ENCODE measurements at places on chromosomes 5 and 9.

- DNase-seq = no peak
Observed at GRCh38 chr5:32278406-32278805, 34.3 kb downstream of the MTMR12 start.

- no peak for DNase-seq
Observed at GRCh38 chr9:118330191-118330986, 626.2 kb downstream of the TLR4 start.

DNA sequence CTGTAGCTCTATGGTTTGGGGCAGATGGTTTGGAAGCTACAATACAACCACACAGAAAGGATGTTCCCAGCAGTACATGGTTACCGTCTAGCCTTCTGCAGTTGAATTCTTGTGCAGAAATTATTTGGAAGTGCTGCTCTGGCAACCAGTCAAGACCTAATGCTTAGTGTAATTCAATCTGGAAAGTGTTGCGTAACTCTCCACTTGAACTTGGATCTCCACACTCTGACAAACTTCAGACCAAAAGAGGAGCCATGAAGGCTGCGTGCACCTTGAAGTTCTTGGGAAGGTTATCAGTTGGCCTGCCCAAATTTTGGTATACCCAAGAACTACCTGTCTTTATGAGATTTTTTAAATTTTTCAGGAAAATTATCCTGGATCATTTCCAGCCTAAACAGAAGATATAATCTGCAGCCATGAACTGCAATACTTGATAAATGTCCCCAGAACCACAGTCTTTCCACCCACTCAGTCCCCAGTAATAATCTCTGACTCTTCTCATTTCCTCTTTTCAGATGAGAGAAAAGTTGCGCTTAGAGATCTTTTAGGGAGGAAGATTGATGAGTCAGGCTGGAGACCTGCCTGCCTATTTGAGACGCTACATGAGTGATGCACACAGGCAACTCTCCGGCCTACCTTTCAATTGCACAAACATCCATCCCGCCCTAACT, 159.9 kb downstream of the FANCC start:
- peak; percentile 96 for DNase-seq

DNA sequence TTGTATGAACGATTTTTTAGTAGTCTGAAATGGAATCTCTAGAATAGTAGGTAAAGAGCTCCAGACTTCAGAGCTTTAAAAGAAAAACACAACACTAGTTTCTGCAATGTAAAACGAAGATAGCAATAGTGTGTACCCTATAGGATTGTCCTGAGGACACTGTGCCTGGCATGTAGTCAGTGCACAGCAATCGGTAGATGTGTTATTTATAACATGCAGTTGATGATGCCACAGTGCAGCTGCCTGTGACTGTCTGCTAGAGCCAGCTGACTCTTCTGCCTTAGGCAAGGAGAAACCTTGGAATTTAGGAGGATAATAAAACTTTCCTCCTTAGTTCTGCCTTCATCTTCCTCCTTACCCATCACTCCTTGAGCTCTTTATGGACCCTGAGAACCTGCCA, 27.7 kb upstream of the TMOD1 start:
- DNase-seq = no peak

- no peak for DNase-seq
Observed at GRCh38 chr9:96115836-96116235, 186.1 kb downstream of the HSD17B3 start.

- no peak for DNase-seq
Observed at GRCh38 chr5:40410231-40410861, 269.4 kb upstream of the PTGER4 start.

DNA sequence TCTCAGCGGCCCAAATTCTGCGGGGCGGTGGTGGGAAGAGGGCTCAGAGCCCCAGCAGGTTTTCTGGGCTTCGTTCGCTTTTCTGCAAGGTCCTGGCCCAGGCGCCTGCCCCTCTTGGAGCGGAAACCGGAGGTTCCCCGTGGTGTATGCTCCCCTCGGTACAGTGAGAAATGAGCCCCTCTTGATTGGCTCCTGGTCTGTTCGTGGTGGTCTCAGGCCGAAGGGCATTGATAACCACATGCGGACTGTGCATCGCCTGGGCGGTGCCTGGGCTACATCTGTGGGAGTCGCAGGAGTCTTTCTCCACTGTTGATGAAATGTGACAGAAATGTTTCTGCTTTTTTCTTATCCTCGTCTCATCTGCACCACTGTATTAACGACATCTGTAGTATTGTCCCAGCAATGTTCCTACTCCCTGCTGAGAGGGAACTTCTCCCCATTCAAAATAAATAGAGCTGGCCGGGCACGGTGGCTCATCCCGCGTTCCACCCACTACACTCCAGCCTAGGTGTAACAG, 682 bp downstream of the MAN1B1 start:
- no peak for DNase-seq

DNA sequence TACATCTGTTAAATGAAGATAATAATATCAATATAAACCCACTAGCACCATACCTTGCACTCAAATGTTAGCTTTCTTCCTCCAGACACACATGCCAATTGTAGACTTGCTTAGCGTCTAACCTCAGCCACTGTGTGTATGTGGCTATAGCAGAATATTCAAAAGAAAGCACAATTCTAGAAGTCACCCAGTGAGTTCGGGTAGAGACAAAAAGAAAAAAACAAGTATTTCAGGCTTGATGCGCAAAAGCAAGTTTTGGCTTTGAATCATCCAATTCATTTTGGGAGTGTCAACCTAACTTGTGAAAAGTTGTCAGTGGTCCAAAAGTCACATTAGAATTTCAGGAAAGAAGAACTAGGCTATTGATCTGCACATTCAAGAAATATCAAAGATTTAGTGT, 167.4 kb downstream of the PRELID2 start:
- no peak for DNase-seq

- DNase-seq = no peak
Observed at GRCh38 chr5:180960209-180960608, 28.4 kb upstream of the BTNL3 start.

DNA sequence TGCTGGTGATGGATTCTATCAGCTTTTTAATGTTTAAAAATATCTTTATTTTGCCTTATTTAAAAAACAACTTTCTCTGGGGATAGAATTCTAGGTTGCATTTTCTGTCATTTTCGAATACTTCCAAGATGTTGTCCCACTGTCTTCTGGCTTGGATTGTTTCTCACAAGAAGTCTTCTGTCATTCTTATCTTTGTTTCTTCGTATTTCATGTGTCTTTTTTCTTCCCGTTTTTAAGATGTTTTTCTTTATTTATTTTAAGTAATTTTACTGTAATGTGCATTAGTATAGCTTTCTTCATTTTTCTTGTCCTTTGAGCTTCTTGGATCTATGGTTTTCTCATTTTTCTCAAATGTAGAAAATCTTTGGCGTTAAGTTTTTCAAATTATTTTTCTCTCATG, 19.1 kb downstream of the STX17 start:
- no peak for DNase-seq

DNA sequence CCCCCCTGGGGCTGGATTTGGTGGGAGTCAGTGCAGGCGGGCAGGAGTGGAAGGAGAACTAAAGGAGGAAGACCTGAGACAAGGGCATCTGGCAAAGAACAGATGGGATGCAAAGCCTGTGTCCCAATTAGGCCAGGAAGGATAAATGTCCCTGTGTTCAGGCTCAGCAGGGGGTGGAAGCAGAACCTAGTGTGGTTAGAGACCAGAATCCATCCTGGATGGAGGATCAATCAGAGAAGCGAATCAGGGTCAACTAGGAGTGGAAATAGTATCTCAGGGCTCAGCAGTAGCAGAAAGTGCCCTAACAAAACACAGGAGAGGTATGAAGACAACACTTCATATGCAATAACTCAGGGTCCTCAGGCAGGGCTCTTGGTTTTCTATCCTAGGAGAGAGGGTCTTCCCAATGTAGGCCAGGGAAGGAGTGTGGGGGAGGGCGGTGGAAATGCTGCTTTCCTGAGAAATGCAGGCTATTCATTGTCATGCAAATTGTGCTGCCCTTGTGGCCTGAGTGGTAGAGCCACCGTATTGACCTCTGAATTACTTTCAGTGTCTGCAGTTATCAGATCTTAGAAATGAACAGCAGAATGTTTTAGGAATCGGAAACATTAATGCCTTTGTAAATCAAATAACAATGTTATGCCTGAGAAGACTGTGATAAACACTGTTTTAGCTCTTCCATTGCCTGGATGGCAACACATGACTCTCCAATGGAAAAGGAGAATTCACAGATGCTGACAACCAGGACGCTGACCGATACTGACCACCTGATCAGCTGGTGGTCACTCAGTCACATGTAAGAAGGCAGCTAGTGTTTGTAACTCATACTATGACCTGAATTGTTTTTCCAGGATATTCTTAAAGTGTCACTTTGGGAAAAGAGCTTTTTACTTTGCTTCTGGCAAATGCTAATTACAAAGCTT, 323.6 kb downstream of the SEMA5A start:
- no peak for DNase-seq

GRCh38 chr9:126663661-126664072, 49.9 kb downstream of the LMX1B start:
- DNase-seq = no peak

DNA sequence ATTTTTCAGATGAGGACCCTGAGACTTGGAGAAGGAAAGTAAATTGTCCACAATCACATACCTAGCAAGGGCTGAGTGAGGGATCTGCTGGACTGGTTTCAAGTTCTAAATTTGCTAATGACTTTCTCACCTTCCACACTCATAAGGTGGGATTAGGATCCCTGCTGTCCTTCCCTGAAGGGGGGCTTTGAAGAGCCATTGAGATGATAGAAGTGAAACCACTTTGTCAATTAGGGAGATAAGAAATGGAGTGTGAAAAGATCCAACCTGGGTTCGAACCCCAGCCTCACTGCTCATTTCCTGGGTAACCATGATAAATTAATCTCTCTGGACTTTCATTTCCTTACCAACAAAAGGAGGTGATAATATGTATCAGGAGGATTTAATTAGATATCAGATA, 32.7 kb upstream of the FOXE1 start:
- no peak for DNase-seq

GRCh38 chr9:89482056-89482851, 15.7 kb downstream of the SEMA4D start:
- DNase-seq = no peak

GRCh38 chr5:6586647-6587042, 46.2 kb downstream of the NSUN2 start:
- no peak for DNase-seq

DNA sequence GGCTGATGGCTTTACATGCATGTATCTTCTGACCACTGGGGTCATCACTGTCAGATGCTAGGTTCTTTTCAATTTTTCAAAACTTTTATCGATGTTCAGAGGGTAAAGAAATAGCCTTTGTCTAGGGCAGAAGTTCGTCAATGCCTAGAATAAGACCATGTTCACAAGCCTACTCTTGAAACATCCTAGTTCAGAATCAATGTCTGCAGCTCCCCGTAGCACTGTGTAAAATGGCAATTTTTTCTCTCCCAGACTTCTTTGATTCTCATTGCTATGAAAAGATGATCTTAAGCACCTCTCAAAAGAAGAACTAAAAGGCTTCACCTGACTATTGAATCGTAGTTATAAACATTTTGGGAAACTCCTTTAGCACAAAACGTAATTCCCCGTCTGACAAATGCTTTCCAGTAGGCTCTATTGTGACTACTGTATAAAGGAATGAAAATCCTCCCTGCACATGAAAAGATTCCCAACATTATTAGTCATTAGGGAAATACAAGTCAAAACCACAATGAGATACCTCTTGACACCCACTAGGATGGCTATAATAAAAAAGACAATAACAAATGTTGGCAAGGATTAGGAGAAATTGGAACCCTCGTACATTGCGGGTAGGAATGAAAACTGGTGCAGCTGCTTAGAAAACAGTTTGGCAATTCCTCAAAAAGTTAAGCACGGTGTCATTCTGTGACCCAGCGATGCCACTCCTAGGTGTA, 263.5 kb downstream of the ARHGAP26 start:
- no peak for DNase-seq

DNA sequence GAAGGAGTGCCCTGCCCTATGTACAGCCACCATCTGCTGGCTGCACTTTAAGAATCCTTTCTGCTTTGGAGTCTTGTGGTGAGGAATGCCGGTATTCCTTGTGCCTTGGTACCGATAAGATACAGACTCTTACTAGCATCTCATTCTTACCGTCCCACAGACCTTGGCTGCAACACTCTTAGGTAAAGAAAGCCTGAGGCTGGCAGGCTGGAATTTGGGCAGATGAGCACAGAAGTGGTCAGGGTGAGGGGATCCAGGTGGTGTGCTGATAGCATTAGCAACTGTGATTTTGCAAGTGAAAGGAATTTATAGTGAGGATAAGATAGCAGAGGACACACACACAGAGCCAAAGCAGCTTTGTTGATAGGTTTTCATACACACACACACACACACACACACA, 198.1 kb downstream of the ENC1 start:
- DNase-seq = peak; percentile 23

GRCh38 chr5:33733225-33733624, 158.6 kb downstream of the ADAMTS12 start:
- DNase-seq = no peak

GRCh38 chr5:1343931-1344901, 683 bp downstream of the CLPTM1L start:
- peak; percentile 48 for DNase-seq

GRCh38 chr9:125091121-125091520, 52.2 kb downstream of the SCAI start:
- DNase-seq = no peak

GRCh38 chr9:35074141-35074540, 1.7 kb upstream of the VCP start:
- no peak for DNase-seq

GRCh38 chr5:91178461-91178860, 204.7 kb downstream of the ARRDC3 start:
- DNase-seq = no peak

DNA sequence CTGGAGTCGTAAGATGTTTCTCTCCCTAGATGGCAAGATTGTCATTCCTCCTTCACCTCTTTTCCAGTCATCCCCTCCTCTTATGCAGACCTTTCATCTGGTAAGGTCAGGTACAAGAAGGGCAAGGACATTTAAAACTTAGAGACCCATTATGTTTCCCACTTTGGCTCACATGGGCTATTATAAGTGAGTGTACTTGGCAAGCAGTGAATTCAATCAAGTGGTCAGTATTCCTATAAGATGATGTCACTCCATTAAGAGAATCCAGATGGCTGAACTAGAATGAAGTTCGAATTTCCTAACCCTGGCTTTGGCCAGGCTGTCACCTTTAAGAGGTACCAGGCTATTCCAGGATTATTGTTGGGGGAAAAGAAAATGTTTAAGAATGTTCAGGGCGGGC, 32.2 kb downstream of the ZNF131 start:
- DNase-seq = no peak
